ENCODE measurements at places on chromosomes 13 and 19.

- DNase-seq, result no peak
These were observed 60.9 kb downstream of the PEX11G start for GRCh38 chr19:7427944-7428343.

DNA sequence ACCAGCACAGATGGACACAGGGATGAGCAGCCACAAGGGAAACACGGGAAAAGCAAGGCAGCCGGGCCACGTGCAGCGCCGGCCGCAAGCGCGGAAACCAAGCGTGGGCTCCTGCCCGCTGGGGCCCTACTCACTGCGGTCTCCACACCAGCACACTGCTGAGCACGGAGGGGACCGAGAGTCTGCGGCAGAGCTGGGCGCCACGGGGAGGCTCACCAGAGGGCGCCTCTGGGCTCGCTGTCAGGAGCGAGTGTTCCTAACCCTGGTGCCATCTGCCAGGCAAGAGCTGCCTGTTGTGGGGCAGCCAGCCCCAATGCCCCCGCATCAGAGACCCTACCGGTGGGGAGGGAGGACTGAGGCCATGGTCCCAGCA is 26.5 kb downstream of the MPND start:
- DNase-seq, result peak; percentile 59

DNA sequence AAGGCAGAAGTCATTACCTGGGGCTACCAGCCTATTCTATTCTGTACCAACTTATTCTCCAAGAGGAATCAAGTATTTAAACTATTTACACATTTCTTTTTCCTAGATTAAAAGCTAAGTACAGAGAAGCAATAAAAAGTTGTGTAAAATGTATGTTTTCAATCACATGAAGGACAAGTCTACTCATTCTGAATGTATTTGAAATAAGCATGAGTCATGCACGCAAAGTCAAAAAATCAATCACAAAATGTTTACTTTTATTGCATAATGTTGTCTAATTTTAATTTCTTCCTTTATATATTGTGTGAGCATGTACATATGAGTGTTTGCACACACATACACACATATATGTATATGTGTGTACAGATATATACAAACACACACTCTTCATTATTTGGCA is 136.7 kb downstream of the DACH1 start:
- DNase-seq, result no peak

GRCh38 chr13:91313103-91313502 is 34.4 kb upstream of the MIR17HG start:
- DNase-seq, result peak; percentile 7

DNA sequence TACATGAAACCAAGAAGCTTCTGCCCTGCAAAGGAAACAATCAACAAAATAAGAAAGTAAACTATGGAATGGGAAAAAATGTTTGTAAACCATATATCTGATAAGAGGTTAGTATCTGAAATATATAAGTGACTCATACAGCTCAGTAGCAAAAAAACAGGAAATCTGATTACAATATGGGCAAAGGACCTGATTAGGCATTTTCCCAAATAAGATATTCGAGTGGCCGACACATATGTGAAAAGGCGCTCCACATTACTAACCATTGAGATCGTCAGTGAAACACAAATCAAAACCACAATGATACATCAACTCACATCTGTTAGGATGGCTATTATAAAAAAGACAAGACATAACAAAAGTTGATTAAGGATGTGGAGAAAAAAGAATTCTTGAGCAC is 2818.6 kb upstream of the PCDH20 start:
- no peak for DNase-seq

- DNase-seq, result no peak
These were observed 198.6 kb downstream of the DCT start for GRCh38 chr13:94280845-94281244.

GRCh38 chr19:17499648-17500446 is 11.6 kb upstream of the PGLS start:
- DNase-seq, result no peak

- no peak for DNase-seq
These were observed 784 bp downstream of the PIBF1 start for GRCh38 chr13:72782717-72783116.

GRCh38 chr13:88377852-88378251 is 706.7 kb downstream of the SLITRK5 start:
- no peak for DNase-seq

GRCh38 chr13:64278493-64278892 is 2862.8 kb upstream of the PCDH20 start:
- no peak for DNase-seq

GRCh38 chr19:41861116-41861768 is 1.2 kb downstream of the RPS19 start:
- DNase-seq, result no peak

DNA sequence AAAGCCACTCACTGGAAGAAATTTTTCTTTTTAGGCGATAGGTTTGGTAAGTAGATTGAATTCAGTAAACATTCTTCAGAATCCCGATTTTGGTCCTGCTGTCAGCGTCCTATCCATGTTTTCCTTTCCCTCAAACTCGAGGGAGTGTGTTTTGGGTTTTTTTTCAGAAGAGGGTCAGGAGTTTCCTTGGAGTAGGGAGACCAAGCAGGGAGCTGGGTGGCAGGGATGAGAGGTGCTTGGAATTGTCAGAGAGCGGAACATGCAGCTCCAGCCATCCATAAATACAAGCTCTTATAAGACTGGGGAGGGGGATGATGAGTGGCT is 1.6 kb upstream of the PCDH8 start:
- no peak for DNase-seq

- no peak for DNase-seq
These were observed 65.7 kb upstream of the ATP12A start for GRCh38 chr13:24614306-24615080.

GRCh38 chr13:21434588-21434987 is 24.5 kb downstream of the ZDHHC20 start:
- no peak for DNase-seq

GRCh38 chr19:19145684-19146608 is 7.7 kb upstream of the TMEM161A start:
- peak; percentile 87 for DNase-seq

GRCh38 chr19:45294291-45295029 is 28.2 kb downstream of the CKM start:
- DNase-seq, result no peak

DNA sequence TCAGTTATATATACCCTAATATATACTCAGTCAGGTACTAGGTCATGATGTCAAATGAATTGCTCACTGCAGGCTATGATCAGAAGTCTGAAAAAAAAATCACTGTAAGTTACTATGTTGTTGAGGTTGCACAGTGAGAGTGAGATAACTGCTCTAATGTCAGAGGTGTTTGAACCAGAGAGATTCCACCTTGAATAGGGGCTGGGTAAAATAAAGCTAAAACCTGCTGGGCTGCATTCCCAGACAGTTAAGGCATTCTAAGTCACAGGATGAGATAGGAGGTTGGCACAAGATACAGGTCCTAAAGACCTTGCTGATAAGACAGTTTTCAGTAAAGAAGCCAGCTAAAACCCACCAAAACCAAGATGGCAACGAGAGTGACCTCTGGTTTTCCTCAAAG is 10.2 kb downstream of the EPSTI1 start:
- no peak for DNase-seq

DNA sequence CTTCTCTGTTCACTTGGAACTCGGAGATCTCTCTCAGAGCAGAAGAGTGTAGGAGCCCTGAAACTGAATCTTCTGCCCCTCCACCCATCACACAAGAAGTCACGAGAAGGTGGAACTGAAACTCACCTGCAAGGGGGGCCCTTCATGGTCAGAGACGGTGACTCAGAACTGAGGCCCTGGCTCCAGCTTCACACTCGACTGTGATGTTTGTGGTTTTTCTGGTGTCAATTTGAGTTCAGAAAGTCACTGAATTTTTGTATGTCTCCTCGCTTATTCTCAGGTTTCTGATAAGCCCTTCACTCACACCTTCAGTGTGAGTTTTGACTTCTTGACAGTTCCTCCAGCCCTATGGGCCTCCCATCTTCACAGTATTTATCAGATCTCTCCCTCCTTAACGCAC is 23.1 kb downstream of the SIGLEC5 start:
- DNase-seq, result no peak

- no peak for DNase-seq
These were observed 95.0 kb downstream of the ARHGEF7 start for GRCh38 chr13:111210091-111210490.

- no peak for DNase-seq
These were observed 686 bp downstream of the SETDB2 start for GRCh38 chr13:49444524-49445395.

- peak; percentile 18 for DNase-seq
These were observed 8.1 kb downstream of the TIMM29 start for GRCh38 chr19:10936661-10937084.

DNA sequence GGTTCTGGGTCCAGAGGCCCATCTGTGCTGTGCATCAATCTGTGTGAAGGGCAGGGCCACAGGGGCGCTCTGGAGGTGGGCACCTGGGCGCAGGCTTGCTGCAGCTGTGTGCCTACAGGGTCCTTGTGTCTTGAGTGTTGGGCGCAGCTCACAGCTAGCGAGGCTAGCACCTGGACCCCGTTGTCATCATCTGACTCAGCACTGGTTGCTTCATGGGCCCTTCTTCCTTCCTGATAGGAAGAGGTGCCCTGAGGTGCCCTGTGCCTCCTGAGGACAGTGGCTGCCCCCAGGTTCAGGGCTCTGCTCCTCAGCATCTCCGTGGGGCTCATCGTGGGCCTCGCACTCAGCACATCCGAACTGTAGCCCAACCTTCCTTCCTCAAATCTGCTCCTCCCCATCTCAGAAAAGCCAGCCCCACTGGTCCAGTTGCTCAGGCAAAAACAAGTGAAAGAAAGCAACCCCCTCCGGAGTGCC is 54.8 kb downstream of the GATAD2A start:
- no peak for DNase-seq

DNA sequence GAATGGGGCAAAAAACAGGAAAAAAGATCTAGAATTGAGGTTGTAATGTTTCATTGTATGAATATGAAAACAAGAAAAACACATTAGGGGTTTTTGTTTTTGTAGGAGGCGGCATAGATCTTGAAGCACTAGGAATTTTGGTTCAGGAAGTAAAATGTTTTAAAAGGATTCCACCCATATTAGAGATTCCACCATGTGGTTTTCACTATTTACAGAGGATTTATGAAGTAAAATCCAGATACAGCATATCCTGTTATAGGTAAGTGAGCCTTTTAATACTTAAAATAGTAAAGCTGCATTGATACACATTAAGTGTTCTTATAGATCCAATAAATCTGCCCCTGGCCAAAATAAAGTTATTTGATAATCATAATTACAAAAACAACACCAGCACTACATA is 61.4 kb downstream of the MICU2 start:
- no peak for DNase-seq

DNA sequence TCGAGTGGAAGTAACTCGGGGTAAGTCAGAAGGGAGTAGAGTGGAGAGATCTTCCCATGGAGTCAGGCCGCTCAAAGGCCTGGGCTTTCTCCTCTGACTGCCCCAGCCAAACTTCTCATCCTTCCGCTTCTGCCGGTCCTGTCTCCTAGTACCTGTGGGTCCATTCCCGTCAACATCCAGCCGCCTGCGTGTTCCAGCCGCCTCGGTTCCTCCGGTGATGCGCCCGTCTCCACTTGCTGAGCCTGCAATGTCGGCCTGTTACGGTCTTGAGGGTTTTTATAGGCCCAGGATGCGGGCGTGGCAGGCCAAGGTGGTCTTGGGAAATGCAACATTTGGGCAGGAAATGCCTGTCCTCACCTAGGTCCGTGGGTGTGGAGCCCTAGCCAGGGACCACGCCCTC is 38.3 kb downstream of the RASL11A start:
- DNase-seq, result no peak

DNA sequence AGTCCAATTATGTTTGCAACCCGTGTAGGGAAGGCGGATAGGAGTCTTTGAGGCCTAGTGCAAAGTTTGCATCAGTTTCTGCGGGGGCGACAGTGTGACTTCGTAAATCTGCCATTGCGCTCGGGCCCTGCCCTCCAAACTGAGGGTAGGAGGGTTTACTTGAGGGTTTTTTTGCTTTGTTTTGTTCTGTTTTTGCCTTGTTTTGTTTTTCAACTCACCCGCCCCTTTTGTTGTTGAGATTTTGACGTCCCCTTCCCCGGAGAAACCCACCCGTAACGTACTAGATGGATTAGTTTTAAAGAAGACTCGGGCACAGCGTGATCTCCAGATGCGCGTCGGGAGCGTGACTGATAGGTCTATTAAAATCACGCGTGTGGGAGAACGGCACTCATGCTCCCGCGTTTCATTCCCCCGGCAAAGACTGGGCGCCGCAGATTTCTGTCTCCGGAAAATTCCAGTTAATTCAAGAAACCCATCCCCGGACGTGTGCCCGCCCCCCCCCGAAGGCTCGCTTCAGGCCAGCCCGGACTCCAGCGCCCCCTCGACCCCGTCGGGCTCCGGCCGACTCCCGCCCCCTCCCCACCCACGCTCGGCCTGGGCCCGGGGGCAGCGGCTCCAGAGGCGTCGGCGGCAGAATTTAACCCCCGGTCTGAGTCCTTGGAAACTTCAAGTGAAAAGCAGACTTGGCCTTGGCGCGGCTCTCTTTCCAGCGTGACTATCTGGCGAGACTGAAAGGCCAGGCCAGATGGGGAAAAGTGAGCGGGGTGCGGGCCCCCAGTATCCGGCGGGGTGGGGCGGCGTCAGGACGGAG is 5.0 kb downstream of the SOX1 start:
- no peak for DNase-seq

- DNase-seq, result no peak
These were observed 325.9 kb downstream of the FOXO1 start for GRCh38 chr13:40340368-40341095.

DNA sequence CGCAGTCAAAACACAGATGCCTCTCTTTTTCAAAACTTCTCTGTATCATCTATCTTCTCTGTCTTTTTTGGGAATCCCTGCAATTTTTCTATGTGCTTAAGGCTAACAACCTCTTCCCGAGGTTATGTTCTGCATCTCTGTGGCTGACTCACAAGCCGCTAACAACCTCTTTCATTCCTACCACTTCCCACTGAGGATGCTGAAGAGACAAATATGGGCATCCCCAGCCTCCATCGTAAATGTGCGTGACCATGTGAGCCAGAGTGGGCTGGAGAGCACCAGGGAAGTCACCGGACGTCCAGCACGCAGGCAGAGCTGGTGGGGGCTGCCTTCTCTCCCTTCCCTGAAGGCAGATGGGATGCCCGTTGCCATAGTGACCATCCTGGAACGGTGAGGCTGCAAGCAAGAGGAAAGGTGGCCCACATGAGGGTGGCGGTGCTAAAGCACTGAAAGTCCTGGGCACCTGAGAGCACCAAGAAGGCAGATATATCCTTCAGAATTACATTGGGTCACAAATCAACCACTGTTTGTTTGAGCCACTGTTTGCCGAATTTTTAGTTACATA is 122.8 kb downstream of the SHISA2 start:
- DNase-seq, result no peak

- no peak for DNase-seq
These were observed 1228.3 kb upstream of the PCDH20 start for GRCh38 chr13:62643799-62644524.

- DNase-seq, result no peak
These were observed 12.3 kb upstream of the GNG8 start for GRCh38 chr19:46648060-46648960.

- no peak for DNase-seq
These were observed 3.8 kb downstream of the LCP1 start for GRCh38 chr13:46178143-46178542.
